Cerebellar cortex (tissue), 1 donor: ENCODE measurements at places on chromosomes 11 and 22.

- DNase-seq: no peak
Observed at GRCh38 chr11:95778699-95779098, 10.9 kb downstream of the FAM76B start.

- peak; percentile 58 for DNase-seq
Observed at GRCh38 chr22:20549232-20549841, 41.9 kb downstream of the MED15 start.

- no peak for DNase-seq
Observed at GRCh38 chr22:43876866-43877509, 14.7 kb upstream of the SULT4A1 start.

DNA sequence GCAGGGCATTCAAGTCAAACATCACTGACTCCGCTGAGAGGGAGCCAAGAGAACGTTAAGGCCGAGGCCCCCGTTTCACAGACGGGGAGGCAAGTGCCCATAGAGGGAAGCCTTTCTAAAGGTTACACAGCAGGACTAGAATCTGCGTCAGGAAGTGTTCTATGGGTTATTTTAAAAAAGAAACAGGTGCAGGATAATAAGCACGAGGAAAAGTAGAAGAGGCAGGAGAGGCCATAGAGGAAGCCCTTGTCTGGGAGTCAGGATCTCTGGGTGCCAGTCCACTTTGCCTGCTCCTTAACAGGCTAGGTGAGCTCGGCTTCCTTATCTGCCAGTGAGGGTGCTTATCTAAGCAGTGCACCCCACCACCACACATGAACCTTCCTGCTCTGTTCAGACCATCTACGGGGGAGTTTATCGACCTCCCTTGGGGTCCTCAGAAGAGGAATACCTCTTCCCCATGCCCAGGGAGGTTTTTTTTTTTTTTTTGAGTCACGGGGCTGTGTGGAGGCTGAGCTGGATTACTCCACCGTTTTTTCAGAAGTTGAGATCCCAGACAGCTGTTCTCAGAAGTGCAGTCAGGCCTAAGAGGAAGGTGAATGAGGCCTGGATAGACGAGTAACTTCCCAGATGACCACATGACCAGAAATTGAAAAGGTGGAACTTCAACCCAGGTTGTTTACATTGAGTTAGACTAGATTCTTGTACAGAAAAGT is 1.2 kb upstream of the FCHSD2 start:
- no peak for DNase-seq

- DNase-seq: peak; percentile 63
Observed at GRCh38 chr22:31055635-31056159, 25.4 kb upstream of the SMTN start.

DNA sequence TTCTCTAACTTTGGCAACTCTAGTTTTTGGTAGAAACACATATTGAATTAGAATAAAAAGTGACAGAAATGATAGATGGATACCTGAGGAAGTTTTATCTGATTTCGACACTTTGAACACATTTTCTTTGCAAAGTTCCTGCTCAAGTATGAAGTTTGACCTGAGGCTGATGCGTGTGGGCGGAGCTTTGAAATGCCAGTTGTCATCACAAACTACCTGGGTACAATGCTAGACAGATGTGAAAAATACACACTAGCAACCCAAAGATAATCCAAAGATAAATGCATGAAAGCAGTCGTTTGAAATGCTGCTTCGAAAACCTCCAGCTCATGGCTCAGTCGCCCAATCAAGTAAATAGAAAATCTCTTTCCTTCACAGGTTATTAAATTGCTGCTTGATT is 54.8 kb downstream of the CD44 start:
- DNase-seq: no peak

GRCh38 chr11:20022363-20023081 is 137.8 kb downstream of the DBX1 start:
- peak; percentile 44 for DNase-seq

GRCh38 chr22:47841156-47841555 is 1078.7 kb downstream of the TBC1D22A start:
- no peak for DNase-seq

DNA sequence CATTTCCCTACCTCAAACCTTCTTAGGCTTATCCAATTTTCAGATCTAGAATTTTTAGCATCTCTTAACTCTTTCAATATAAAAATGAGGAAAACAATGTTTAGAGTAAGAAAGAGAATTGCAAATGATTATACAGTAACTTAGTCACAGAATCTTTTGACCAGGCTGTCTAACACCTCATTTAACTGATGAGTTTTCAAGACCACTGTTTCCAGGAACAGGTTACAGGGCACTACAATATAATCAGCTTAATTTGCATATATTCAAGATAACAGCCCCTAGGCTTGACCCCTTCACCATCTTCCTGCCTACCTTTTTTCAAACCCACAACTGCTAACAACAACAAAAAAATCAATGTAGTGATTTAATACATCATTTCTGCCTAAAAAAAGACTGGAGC is 12.7 kb downstream of the NUMA1 start:
- DNase-seq: no peak

GRCh38 chr11:47768101-47768612 is 1.0 kb upstream of the FNBP4 start:
- DNase-seq: peak; percentile 86

DNA sequence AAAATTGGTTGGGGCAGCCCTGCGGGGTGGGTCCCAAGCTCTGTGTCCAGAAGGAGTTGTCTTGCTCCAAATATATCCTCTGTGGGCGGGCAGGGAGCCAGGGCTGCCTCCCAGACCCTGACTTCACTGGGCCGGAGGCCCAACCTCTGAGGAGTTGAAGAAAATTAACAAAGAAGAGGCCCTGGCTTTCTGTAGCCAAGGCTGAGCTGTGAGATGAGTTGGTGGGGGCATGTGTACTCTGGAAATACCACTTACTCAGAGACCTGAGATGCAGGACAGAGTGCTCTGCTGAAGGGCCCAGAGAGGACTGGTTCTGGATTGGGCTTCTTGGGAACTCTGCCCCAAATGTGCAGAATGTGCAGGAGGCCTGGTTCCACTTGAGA is 96.3 kb downstream of the SWAP70 start:
- DNase-seq: peak; percentile 76

DNA sequence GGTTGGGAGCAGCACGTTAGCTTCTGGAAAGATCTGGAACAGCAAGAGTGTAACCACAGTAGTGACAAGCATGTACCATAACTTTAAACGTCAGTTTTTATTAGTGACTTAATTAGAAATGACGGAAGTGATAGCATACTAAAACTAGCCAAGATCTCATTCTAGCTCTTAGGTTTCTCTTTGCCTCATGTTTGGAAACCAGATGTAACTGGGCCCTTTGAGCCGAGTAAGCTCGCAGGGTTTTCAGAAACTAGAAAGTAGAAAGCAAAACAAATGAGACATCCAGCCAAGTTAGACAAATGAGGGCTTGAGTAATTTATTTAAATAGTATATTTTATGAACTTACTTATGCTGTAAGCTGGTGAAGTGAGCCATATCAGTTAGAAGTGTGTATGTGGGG is 40.2 kb upstream of the SLC5A12 start:
- no peak for DNase-seq

DNA sequence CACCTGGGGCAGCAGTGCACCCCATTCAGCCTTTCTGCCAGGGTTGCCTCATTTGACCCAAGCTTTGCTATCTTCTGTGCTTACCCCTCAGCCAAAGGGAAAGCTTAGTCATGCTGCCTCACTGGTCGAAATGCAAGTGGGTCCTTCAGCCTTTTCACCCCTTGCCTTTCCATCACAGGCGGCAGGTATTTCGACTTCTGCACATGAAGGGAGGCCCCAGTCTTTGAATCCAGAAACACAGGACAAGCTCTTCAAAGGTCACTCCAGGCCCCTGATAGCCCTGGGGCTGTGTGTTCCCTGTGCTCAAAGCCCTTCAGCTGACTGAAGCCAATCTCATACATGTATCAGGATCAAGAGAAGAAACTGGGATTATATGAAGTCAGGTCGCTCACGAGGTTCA is 129.7 kb downstream of the SNX19 start:
- no peak for DNase-seq

- DNase-seq: no peak
Observed at GRCh38 chr11:115676768-115677167, 172.6 kb upstream of the CADM1 start.

DNA sequence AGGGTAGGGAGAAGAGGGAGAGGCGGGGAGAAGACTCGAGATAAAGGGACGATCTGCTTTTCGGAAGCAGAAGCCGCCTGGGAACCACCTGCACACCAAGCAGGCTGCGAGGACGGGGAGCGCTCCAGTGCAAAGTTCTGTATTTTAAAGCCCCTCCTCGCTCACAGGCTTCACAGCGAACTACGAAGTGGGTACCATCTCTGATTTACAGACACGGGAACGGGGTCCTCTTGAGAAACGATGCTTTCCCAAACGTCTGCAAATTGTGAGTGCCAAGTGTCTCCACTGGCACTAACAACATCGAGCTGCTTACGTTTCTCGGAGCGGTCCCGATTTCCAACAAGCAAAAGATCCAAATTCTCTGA is 700 bp upstream of the STX3 start:
- DNase-seq: peak; percentile 50

- no peak for DNase-seq
Observed at GRCh38 chr11:116650052-116650451, 122.7 kb downstream of the BUD13 start.

GRCh38 chr11:72718101-72718501 is 34.1 kb downstream of the ARAP1 start:
- DNase-seq: no peak
